AG04450 (cell line): ENCODE measurements at places on chromosomes 16 and 17.

GRCh38 chr17:48486557-48486956, 44.3 kb downstream of the HOXB1 start:
- peak; percentile 98 for DNase-seq

DNA sequence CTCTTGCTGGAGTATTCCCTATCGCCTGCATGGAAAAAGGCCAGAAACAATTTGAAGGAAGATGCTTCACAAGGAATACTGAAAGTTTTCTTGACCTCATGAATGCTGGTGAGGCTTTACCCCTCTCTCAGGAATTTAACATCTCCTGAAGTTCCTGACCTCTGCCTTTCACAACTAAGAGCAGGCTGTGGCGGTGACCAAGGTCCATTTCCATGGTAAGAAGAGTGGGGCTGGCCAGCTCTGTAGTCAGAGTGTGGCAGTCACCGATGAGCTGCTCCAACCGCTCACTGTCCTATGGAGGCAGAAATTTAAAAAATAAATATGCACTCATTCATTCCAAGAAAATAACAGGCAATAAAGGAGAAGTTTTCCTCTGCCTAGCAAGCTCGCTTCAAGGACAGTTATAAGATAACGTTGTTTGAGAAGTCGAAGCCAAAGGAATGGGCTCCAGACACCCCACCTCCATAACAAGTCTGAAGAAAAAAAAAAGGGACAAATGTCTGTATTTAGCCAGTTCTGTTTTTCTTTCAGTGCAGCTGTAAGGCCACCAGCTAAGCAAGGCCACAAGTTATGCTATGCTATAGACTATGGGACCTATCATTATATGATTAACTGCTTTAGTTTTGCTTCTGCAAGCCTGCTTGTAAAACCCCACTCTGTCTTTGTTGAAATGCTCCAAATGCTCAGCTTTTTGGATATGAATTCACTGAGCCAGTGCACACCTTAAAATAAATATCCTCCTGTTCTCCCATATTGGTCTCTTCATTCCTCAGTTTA, 6.0 kb upstream of the CCL4L2 start:
- no peak for DNase-seq

- DNase-seq = no peak
Measured at GRCh38 chr17:49939318-49939717, 29.7 kb upstream of the DLX4 start.

- DNase-seq = no peak
Measured at GRCh38 chr17:74851612-74852236, 8.0 kb downstream of the GRIN2C start.

DNA sequence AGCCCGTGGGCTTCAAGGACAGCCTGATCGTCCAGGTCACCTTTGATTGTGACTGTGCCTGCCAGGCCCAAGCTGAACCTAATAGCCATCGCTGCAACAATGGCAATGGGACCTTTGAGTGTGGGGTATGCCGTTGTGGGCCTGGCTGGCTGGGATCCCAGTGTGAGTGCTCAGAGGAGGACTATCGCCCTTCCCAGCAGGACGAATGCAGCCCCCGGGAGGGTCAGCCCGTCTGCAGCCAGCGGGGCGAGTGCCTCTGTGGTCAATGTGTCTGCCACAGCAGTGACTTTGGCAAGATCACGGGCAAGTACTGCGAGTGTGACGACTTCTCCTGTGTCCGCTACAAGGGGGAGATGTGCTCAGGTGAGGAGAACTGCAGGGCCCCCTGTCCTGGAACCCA, 31.5 kb upstream of the EFCAB13 start:
- DNase-seq = no peak

GRCh38 chr17:46911311-46911710, 11.6 kb upstream of the GOSR2 start:
- no peak for DNase-seq

- DNase-seq = no peak
Measured at GRCh38 chr17:66398617-66399016, 96.2 kb downstream of the PRKCA start.

DNA sequence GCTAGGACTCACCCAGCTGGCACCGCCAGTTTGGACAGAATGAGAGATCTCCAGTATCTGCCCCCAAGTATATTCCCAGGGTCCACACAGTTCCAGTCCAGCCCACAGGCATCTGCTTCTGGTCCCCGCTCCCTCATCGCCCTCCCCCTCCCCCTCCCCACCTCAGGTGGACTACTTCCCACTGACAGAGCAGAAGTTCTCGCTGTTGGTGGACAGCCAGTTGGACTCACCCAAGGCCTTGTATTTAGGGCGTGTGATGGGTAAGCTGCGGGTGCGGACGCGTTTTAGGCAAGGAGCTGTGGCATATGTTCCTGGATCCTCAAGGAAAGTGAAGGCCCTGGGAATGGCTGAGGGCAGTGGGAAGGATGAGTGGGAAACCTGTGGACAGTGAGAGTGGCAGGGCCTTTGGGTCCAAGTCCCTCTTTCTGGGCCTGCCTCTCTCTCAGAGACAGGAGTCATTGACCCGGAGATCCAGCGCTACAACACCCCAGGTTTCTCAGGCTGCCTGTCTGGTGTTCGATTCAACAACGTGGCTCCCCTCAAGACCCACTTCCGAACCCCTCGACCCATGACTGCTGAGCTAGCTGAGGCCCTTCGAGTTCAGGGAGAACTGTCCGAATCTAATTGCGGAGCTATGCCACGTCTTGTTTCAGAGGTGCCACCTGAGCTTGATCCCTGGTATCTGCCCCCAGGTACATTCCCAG, 14.9 kb downstream of the CNTNAP1 start:
- no peak for DNase-seq

DNA sequence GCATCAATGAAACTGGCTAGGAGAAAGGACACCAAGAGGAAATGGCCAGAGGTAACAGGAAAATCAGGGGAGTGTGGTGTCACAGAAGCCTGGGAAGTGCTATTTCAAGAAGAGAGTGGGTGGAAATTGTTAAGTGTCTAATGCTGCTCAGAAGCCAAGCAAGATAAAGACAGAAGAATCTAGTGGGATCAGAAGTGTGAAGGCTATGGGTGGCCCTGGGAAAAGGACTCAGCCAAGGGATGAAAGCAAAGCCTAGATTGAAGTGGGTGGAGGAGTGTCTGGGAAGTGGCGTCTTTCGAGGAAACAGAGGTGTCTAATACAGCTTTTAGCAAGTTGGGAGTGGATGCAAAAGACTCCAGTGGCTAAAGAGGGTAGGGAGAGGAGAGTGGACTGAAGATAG, 13.4 kb downstream of the PDZD9 start:
- no peak for DNase-seq

- DNase-seq = peak; percentile 75
Measured at GRCh38 chr16:48499923-48500381, 110.0 kb downstream of the N4BP1 start.

DNA sequence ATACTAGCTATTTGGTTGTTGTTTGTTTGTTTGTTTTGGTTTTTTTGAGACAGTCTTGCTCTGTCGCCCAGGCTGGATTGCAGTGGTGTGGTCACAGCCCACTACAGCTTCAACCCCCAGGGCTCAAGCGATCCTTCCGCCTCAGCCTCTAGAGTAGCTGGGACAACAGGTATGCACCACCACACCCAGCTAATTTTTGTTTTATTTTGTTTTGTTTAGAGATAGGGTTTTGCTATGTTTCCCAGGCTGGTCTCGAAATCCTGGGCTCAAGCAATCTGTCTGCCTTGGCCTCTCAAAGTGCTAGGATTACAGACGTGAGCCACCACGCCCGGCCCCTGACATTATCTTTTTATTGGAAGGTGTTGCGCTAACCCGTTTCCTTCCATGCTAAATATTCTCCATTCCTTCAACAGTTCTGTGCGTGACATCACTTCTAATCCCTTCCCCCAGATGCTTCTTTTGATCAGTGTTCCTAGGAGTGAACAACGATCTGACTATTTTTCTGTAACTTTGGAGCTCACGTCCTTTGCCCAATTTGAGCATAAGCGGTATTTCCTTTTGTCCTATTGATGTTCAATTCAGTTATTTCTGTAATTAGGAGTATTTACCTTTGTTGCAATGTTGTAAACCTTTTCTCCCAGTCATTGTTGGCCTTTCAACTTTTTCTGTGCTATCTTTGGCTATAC, 30.2 kb upstream of the EMP2 start:
- no peak for DNase-seq

DNA sequence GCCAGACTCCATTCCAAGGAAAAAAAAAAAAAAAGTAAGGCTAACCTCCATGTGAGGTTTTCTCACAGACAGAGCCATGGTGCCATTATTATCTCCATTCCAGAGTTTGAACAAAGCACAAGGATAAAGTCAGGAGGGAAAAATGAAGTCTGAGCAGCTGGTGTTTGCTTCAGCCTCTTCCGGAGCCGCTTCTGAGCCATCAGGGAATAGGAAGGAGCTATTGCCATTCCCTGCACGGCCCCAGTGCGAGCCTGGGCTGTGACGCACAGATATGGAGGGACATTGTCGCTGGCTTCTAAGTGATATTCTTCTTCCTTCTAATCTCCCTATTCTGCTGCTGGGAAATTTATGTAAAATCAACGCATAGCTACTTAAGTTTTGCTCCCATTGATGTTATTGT, 69.5 kb upstream of the PIRT start:
- no peak for DNase-seq

- DNase-seq = no peak
Measured at GRCh38 chr17:18246880-18247612, 11.5 kb downstream of the FLII start.

GRCh38 chr16:19874026-19874425, 10.6 kb downstream of the GPRC5B start:
- DNase-seq = no peak

- no peak for DNase-seq
Measured at GRCh38 chr17:82495844-82496528, 23.5 kb upstream of the FOXK2 start.

- no peak for DNase-seq
Measured at GRCh38 chr17:38604479-38605403, 1.0 kb downstream of the SRCIN1 start.

DNA sequence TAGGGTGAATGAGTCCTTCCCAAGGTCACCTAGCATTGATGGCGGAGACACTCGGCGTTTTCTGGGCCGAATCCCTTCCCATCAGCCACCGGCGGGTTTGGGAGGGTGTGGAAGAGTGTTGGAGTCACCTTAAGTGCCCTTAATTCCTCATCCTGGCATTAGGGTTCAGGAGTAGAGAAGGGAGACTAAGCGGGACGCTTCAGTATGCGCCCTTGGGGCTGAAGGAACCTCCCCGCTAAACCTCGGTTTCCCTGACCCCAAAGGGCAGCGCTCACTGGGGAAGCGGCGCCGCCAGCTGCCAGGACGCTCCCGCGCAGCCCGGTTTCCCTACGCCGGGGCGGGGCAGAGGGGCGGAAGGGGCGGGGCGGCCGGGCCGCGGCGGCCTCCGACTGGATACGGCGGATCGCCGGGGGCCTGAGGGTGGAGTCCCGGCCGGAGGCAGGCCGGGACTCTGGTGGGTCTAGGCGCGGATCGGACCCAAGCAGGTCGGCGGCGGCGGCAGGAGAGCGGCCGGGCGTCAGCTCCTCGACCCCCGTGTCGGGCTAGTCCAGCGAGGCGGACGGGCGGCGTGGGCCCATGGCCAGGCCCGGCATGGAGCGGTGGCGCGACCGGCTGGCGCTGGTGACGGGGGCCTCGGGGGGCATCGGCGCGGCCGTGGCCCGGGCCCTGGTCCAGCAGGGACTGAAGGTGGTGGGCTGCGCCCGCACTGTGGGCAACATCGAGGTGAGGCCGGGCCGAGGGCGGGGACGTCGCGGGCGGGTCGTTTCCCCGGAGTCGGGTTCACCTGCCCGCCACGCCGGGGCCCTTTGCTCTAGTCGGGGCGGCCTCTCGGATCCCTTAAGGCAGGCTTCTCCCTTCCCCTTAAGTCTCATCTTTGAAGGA, at the start of gene DHRS11:
TSS of gene DHRS11 (plus strand) at position 446 of the 882 bp plus-strand sequence. CDS start at position 577, 131 bp downstream.
- DNase-seq = peak; percentile 26

GRCh38 chr17:35069311-35069710, 5.8 kb upstream of the RFFL start:
- no peak for DNase-seq

GRCh38 chr17:42163113-42163512, 8.3 kb upstream of the RAB5C start:
- DNase-seq = no peak

DNA sequence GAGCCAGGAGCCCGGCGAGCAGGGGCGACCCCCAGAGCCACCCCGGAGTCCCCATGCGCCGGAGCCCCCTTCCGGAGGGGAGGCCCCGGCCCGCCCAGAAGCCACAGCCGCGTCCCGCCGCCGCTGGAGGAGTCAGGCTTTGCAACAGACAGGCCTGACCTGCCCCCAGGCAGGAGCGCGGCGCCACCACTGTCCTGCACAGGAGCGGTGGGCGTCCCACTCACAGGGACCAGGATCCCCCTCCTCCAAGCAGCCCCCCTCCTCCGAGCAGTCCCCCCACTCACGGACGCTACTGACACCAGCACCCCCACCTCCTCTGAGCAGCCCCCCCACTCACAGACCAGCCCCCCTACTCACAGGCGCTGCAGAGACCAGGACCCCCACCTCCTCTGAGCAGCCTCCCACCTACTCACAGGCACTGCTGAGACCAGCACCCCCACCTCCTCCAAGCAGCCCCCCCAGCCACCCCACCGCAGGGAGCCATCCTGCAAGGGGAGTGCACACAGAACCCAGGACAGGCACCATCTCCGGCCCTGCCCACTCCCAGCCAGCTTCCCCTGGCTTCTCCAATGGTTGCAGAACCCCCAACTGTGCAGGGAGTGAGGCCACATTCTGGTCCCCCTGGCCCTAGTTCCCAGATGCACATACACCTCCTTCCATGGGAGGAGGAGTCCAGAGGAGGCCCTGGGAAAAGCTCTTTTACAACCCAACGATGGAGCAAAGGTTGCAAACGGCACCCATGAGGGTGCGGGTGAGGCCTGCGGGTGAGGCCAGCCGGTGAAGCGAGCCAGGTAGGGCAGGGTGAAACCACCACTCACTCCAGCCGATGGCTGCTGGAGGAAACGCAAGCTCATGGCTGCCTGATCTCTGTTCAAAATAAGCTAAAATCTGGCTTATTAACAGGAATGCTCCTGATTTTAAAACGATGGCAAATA, 69.9 kb downstream of the ABR start:
- no peak for DNase-seq

GRCh38 chr16:3155972-3156371, 21.1 kb downstream of the ZNF213 start:
- DNase-seq = no peak

DNA sequence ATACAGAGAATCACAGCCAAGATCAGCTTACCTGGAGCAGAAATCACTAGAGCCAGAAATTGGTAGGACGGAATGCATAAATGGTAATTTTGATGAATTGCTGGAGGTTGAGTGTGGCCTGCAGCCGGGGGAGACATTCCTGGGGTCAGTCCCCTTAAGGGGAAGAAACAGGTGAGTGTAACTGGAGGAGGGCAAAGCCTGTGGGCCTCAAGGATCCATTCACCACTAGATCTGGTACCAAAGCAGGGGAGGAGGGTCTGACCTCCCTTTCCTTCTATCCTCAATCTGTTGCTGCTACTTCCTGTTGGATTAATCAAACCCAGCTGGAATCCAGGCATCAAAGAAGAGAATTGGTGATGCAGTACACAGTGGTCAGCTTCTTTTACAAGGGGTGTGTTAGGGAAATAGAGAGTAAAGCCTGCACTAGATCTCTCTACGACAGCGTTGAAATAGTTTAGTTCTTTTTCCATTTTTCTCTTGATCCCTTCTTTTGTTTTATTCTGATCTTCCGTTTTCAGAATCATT, 8.6 kb upstream of the ABCA9 start:
- no peak for DNase-seq
